Cerebellar nuclear complex (tissue), 1 donor: ENCODE measurements at places on chromosomes 11 and 22.

GRCh38 chr11:129453293-129453721 is 77.7 kb downstream of the BARX2 start:
- DNase-seq = no peak

- DNase-seq = no peak
Observed at GRCh38 chr11:119741369-119742262, 12.6 kb upstream of the NECTIN1 start.

DNA sequence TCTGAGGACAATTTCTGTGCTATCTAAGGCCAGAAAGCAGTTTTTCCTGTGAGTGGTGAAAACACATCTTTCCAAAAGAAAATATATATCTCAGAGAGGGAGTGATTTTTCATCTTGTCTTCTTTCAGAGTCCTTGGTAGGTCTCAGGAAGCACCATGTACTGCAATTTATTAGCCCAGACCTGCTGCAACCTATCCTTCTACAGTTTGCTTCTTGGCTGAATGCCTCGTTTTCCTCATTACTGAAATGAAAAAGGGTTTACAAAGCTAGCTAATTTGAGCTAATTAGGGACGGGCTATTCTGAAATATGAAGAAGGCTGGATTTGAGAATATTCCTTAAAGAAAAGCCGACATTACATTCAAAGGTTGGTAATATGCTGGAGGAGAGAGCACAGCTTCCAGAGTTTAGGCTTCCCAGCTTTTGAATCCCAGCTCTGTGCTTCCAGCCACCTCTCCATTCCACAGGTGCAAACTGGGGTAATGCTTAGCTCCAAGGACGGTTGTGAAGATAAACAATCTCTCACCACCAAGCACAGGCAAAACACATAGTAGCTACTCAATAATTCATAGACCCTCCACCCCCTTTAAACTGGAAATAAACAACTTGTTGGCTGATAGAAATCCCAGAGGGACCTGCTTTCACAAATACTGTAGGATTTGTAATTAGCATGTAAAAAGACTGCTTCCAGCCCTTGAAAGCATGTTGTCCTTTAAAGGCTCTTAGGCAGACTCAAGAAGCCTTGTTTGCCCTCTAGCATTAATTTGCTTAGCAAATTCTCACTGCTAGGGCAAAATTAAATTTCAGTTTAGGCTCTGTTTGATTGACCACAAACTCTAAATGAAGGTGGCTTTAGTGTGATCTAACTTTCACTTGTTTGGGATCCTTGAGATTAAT is 24.5 kb upstream of the SESN3 start:
- DNase-seq = no peak

DNA sequence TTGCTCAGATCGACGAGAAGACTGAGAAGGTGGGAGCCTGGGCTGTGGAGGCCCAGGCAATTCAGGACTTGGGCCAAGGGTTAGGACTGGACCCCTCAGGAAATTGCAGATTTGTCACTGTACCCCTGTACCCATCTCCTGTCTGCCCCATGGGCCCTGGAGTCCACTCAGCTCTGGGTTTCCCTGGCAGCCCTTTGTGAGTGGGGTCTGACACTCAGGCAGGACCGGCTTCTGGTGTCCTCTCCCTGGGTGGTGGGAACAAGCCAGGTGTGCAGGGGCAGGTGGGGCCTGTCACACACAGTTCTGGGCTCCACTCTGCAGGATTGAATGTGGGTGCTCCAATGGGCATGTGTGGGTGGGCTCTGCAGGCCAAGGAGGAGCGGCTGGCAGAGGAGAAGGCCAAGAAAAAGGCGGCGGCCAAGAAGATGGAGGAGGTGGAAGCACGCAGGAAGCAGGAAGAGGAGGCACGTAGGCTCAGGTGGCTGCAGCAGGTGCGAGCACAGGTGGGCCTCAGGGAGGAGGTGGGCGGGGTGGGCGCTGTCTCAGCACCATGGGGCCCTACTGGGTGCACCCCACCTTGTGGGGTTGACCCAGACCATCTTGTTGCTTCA is 21.6 kb downstream of the INCENP start:
- DNase-seq = no peak

- DNase-seq = no peak
Observed at GRCh38 chr22:23613193-23613972, 18.7 kb downstream of the DRICH1 start.

GRCh38 chr11:84465040-84465439 is 1162.1 kb downstream of the DLG2 start:
- no peak for DNase-seq

GRCh38 chr11:84887055-84887629 is 740.0 kb downstream of the DLG2 start:
- DNase-seq = no peak

- DNase-seq = no peak
Observed at GRCh38 chr22:46922037-46922436, 159.6 kb downstream of the TBC1D22A start.

- DNase-seq = no peak
Observed at GRCh38 chr11:128772814-128773213, 78.9 kb downstream of the FLI1 start.

DNA sequence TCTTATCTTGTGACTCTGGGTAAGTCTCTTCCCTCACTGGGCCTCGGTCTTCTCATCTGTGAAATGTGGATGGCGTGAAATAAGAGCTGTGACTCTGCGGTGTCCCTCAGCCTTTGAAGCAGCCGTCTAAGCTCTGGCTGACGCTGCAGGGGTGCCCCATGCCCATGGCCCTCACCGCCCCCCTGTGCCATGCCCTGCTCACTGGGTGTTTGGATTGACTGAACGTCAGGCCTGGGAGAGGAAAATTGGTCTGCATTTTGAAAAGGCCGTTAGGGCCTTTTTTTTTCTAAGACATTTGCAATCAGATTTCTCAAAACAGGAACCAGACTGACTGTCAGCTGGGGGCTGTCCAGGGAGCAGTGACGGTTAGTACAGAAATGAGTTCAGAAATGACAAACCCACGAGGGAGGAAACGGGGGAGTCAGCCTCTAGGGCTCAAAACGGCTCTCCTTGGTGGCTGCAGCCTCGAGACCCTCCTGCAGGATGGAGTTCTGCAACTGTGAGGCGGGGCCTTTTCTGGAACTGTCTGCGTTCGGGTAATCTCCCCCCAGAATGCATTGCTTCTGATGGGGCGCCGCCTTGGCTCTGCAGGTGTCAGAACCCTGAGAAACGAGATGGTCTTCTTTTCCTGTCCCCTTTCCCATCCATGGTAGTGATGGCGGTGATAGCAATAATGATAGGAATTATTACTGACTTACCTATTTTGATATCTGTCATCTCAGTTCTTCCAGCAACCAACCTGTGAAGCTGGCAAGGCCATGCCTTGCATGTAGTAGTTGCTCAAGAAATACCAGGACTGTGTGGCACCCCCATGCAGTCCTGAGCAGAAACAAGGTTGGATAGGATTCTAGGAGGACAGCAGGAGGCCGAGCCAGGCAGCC is 2.0 kb downstream of the GRK2 start:
- DNase-seq = no peak

GRCh38 chr22:45010532-45010900 is 711 bp upstream of the PHF21B start:
- DNase-seq = no peak

DNA sequence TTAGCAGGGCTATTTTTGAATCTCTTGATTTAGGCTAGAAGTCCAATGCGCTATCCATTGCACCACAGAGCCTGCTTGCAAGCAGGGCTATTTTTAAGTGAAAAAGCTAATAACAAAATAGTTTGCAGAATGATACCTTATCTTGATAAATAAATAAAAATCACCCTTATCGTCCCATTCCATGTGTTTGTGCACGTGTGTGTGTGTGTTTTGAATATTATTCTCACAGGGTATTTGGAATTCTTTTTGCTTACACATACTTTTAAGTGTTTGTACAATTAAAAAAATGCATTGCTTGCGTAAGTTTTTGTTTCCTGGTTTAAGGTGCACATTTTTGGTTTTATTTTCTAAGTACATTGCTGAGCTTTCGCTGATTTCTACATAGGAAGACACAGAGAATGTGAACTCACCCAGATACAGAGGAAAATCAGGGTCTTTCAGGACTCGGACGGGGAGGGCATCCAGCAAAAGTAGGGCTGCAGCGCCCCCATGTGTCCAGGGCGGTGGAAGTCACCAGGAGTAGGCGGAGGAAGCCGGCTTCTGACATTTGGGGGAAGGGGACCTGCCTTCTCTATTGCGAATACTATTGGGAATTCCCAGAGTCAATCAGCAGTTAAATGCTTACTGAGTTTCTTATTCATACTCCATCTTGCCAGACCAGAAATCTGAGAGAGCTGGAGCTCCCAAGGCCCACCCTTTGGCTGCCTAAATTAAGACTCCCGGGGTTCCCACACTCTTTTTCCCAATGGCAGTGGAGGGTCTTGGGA is 27.3 kb downstream of the SLC1A2 start:
- DNase-seq = peak; percentile 9

DNA sequence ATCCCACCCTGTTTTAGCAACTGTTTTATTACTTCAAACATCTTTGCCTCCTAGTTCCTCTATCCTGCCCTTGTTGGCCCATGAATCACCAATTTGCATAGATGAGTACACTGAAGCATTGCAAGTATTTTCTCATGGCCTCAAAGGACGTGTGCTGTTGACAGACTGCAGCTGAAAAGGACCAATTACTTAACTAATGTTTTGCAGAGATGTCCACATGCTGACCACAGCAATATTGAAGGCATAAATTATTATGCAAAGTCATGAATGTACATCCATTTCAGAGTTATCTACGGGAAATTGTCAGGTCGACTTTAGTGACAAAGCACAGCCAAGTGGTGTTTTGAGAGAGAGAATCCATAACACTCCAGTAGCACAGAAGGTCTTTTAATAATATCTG is 64.8 kb downstream of the CADM1 start:
- DNase-seq = no peak

DNA sequence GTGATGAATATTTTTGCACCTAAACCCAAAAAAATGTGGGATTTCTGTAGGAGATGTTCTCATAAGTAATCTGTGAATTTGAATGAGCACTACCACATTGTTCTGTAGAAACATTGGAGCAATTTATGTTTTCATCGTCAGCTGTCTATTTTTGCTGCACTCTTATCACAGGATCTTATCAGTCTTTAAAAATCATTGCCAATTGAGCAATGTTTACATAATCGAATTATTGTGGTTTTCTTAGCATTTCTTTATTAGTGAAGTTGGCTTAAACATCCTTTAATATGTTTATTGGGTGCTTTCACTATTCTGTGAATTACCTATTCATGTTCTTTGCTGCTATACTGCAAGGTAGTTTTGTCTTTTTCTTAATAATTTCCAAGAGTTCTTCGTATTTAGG is 37.8 kb downstream of the C11orf96 start:
- no peak for DNase-seq

GRCh38 chr22:34096770-34097169 is 176.5 kb upstream of the LARGE1 start:
- DNase-seq = no peak

DNA sequence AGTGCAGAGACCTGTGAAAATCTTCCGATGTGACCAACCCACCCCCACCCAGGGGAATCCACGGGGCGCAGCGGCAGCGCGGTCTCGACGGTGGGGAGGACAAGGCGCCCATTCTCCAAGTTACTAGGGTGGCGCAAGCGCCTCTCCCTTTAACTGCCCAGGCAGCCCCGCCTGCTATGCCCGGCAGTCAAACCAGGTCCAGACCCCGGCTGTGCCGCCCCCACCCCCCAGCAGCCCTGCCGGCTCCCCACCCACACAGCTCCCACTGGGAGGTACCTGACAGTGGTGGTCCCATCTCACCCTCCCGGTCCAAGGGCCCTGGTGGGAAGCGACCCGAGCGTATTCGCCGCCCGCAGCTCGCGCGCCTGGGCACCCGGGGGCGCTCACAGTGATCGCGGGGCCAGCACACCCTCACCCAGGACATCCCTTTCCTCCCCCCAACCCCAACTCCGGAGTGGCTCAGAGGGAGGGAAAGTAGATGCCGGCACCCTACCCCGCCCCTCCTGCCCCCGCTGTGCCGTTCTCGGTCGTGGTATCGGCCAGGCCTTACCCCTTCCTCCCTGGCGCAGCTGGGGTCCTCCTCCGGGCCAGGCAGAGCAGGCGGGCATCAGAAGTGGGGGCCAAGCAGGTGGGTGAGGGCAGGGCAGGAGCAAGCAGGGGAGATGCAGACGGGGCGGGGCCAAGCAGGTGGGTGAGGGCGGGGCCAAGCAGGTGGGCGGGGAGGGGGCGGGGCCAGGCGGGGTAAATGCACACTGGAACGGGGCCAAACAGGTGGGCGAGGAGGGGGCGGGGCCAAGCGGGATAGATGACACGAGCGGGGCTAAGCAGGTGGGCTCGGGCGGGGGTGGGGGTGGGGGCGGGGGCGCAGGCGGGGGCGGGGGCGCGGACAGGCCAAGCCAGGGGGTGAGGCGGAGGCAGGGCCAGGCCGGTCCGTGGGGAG is at the start of gene TRPM5:
Gene TRPM5, minus strand, starts transcription at position 634 of the 940 bp plus-strand sequence. CDS start 21,478 bp downstream, outside the sequence.
- DNase-seq = no peak
